ENCODE measurements at places on chromosomes 1 and 21.

GRCh38 chr1:94768036-94768435, 52.1 kb upstream of the SLC44A3 start:
- DNase-seq: no peak

GRCh38 chr21:38145104-38145503, 111.7 kb upstream of the KCNJ15 start:
- DNase-seq: no peak

DNA sequence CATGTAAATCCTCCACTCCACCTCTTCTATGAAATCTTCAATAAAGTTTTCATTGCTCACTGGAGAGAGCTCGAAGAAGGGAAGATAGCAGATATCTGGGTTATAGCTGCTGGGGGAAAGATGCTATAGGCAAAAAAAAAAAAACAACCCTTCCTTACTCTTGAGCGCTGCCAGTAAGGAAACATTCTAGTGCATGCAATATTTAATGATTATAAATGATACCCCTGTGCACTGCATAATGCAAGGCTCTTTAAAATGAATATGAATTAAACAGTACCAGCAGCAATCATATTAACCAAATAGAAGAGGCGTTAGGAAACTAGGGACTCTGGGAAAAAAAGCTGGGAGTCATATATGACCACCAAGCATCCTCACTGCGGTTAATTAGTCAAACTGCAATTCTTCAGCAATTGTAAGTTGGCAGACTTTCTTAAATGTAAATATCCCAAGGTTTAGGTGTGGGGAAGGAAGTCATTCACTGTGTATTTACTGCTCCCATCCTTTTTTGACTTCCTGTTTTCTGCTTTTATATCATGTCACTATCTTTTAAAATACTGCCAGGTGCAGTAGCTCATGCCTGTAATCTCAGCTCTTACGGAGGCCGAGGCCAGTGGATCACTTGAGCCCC, 3.7 kb upstream of the DMRTB1 start:
- no peak for DNase-seq

DNA sequence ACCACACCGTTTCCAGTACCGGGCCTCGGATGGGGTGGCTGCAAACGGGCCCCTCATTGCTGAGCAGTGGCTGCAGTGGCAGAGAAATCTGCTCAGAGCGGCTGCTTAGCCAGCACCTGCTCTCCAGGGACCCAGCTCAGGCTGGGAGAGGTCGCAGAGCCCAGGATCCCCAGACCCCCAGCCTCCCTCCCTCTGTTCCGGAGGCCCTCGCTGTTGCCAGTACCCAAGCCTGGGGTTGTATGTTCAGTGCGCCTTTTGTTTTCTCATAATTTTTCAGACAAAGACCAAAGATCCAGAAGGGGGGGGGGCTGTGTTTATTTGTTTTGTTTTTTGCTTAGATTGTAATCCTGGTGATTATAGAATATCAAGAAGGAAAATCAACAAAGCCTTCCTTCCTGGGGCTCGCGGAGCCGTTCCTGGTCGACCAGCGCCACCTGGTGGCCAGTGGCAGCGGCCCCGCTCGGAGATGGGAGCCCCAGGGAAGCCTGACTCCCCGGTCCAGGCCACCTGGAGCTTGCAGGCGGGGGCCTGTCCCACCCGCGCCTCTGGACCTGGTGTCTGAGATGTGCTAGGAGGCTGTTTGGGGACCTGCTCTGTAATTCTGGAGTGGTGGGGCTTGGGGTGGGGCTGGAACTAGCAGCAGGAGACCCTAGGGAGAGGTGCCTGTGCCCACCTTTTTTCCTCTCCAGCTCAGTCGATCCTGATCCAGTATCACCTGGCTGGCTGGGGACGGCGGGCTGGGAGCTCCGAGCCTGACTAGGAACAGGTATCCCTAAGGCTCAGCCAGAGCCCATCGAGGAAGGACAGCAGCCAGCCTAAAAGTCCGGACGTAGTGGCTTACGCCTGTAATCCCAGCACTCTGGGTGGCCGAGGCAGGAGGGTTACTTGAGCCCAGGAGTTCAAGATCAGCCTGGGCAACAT, 123.9 kb upstream of the VAMP3 start:
- no peak for DNase-seq

- DNase-seq: no peak
Observed at GRCh38 chr1:202905331-202905730, 16.4 kb upstream of the RABIF start.

DNA sequence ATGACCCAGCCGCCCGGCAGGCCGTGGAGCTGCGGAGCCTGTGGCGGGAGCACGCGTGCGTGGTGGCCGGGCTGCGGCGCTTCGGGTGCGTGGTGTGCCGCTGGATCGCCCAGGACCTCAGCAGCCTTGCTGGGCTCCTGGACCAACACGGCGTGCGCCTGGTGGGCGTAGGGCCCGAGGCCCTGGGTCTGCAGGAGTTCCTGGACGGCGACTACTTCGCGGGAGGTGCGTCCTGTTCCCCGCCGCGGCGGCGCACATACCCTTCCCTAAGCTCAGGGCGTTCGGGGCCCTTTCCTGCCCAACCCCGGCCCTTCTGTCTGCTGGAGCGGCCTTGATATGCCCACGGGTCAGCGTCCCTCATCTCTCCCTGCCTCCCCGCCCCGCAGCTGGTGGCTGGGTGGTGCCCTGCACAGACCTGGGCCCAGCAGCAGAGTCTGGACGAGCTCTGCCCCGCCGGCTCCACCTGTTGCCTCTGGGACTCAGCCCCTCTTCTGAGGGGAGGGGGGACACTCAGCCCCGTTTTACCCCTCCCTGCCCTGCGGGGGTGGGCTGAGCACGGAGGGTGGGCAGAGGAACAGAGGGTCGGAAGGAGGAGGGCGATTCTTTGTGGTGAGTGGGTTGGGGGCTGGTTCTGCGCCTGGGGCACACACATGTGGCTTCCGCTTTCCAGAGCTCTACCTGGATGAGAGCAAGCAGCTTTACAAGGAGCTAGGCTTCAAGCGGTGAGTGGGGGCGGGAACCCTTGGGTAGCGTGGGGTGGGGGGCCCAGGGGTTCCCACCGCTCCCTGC, 688 bp downstream of the PRXL2B start:
- no peak for DNase-seq

GRCh38 chr1:32341971-32342370, 5.9 kb upstream of the MARCKSL1 start:
- no peak for DNase-seq
